ENCODE measurements at places on chromosomes 7 and 10.

DNA sequence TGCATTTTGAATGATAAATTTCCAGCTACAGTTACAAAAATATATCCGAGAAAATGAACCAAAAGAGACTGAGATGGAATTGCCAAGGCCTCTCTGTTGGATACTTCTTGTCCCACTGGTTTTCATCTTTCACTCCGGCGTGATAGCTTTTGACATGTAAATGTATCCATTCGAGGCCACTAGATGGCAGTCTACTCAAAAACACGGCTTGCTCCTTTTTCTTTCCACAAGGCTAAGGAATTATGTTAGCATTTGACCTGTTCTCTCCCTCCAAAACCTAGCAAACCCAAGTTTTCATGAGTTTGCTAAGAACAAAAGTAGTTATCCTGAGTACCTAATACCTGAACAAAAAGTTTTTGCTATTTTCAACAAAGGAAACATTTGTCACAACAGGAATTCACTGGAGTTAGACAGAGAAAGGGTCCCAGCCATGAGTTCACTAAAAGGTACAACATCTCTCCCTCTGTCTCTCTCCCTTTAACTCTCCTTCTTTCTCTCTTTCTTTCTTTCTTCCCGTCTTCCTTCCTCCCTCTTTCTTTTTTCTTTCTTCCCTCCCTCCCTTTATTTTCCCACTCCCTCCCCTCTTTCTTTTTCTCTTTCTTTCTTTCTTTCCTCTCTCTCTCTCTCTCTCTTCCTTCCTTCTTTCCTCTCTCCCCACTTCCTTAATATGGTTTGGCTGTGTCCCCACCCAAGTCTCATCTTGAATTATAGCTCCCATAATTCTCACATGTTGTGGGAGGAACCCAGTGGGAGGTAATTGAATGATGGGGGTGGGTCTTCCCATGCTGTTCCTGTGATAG is 207.9 kb upstream of the MYO3A start:
- DNase-seq, result no peak

GRCh38 chr7:18626717-18627116 is 131.2 kb downstream of the HDAC9 start:
- no peak for DNase-seq

- no peak for DNase-seq
Observed at GRCh38 chr10:104220522-104220921, 11.6 kb downstream of the CFAP43 start.

DNA sequence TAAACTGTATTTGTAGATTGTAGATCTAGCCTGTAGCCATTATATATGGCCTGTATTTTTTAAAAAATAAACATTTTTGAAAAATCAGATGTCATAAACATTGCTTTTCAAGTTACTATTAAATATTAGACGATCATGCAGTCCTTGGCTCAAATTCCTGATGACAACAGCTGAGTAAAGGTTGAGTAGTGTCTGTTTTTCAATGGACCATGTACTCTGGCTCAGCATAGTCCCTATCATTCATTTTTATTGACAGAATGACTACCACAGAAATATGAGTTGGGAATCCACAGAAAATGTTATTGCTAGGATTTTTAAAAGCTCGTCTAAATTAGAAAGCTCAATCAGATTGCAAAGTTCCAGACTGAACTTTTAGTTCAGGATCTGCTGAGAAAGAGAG is 145.4 kb downstream of the SORCS1 start:
- no peak for DNase-seq

- DNase-seq, result no peak
Observed at GRCh38 chr7:82740246-82740848, 296.8 kb upstream of the CACNA2D1 start.

GRCh38 chr7:73831834-73832651 is 1.2 kb downstream of the CLDN4 start:
- DNase-seq, result no peak

DNA sequence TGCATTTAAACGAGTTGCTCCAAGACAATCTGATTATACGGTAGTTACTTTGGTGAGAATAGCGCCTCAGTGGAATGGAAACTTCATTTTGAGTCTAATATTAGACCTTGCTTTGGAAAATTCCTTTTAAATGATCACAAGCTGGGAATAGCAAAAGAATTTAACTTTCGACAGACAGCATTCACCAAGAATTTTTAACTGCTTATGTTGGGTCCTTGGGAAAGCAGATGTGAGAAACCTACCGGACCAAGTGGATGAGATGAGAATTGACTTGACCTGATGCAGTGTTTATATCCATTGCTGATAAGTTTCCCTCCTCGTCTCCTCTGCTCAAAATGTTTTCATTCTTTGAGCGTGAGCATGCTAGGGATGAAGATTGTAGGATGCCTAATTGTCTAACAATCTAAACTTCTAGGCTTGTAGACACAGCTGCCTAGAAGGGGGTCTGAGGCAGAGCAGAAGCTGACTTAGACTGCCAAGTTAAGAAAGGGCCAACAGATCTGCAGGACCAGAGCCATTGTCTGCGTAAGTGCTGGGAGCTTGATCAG is 126.9 kb downstream of the CNNM2 start:
- DNase-seq, result no peak

GRCh38 chr7:144786522-144786921 is 49.3 kb downstream of the TPK1 start:
- DNase-seq, result no peak

GRCh38 chr10:22580711-22581110 is 133.7 kb downstream of the PIP4K2A start:
- DNase-seq, result no peak

DNA sequence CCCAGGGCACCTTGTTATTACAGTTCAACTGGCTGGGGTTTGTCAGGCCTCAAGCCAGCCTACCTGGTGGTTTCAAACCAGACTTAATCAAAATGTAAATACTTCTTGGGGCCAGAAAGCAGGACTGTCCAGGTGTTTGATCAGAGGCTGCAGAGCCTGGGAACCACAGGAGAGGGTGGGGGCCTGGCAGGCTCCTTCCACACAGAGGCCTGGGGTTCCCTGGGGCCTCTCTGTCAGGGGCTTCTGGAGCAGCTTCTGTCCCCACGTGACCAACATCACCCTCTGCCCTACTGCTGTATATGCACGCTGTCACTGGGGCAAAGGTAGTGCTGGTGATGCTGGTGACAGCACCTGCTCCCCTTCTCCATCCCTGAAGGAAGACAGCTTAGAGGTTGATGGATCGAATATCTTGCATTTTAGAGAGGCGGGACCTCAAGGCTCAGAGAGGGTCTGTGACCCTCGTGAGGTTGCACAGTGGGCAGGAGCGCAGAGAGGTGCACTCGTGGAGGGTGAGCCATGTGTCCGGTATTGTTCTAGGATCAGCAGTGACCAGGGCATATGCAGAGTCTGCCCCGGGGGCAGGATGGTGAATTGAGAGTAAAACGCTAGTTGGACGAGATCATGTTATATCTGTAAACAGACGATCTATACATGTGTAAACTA is 95.4 kb downstream of the GRK5 start:
- DNase-seq, result no peak

DNA sequence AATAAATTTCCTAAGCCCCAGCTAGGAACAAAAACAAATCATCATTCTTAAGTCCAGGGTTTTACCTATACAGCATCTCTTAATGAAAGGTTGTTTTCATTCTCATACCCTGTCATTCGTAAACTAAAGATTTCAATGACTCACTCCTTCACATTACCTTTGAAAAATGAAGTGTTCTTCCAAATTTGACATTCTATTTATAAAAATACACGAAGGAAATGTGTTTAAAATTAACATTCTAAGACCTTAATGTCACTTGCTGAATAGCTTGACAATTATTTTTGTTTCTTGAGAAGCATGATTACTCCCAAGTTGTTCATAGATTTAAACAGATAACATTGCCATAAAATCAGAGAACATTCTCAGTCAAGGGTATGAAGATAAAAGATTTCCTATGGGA is 1188.3 kb upstream of the SORCS1 start:
- DNase-seq, result no peak

DNA sequence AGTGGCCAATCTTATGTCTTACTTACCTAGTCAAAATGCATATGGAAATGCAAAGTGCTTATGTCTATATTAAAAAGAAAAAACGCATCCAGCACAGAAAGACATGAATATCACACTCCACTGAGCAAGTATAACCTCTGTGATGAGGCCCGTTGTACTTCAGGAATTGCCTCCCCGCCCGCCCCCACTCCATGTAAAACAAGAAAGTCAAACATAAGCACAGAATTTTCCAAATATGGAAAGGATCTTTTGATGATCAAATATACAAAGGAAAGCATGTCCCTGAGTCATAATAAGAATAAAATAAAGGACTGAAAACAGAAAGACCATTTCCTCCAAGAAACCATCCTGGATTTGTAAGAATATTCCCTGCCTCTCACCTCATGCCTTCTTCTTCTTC is 229.1 kb downstream of the BAMBI start:
- DNase-seq, result no peak

DNA sequence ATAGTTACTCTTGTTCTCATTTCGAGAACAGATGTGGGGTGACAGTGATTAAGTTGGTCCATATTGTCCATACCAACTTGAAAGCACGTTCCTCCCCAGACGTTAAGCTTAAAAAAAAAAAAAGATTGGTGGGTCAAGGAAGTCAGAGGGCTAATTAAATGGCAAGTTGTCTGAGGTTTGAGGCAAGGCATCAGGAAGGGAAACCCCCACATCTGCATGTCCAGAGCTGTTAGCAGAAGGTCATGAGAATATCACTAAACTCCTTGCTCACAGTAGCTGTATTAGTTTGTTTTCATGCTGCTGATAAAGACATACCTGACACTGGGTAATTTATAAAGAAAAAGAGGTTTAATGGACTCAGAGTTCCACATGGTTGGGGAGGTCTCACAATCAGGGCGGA is 415.6 kb upstream of the FZD8 start:
- DNase-seq, result no peak

DNA sequence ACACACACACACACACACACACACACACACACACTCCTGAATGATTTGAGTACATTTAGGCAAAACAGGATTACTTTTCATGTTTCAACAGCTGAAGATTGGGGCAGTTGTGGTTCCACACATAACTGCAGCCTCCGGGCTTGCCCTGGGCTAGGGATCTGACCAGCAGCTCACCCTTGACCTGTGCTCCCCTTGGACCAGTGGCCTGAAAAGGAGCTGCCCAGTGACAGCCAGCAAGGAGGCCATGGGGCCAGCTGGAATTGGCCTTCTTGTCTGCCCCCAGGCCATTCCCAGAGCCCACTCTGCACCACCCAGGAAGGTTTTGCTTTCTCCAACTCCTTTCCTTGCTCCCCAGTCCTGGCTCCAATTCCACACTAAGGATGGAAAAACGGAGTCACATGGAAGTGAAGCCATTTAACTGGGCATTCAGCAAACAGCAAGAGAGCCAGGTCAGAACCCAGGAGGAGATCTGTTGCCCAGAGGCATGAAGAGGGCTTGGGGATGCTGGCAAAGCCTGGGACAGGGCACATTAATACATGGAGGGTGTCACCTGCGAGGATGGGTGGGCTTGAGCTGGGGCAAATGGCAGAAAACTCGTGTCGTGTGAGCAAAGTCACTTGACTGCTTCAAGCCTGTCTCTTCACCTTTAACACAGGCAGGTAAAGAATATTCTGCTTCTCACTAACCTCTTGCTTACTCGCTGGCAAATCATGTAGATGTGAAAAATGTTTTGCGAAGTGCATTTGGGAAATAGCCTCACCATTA is 61.5 kb upstream of the GDF10 start:
- no peak for DNase-seq

DNA sequence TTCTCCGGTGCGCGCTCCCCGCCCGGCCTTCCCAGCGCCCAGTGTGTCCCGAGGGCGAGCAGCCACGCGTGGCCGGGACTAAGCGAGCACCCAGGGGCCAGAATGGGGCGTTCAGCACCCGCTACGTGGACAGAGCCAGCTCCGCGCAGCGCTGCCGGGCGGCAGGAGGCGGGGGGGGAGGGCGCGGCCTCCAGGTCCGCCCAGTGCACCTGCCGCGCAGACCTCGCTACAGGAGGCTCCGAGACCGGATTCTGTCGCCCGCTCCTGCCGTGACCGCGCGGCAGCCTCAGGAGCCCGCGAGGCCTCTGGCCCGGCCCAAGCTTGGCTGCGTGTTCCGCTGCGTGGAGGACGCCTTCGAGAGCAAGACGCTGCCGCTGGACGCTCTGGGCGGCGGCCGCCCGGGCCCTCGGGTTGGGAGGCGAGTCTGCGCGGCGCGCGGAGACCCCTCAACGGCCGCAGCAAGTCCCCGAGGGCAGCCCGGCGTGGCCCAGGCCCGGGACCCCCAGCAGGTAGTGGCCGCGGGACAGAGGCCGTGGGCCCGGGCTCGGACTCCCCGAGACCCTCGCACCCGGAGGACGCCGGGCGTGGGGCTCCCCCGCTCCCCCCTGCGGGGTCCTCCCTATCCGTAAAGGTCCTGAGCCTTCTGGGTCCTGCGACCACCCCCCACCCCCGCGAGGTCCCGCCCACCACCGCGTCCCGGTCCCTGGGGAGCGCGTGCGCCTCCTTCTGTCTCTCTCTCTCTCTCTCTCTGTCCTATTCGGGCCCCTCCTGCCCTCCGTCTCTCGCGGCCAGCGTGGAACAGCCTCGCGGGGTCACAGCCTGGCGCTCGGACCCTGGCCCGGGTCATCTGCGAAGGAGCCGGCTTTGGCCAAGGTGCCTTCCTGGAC is 904 bp upstream of the DPYSL4 start:
- DNase-seq, result no peak

GRCh38 chr7:47611045-47611511 is 29.2 kb upstream of the TNS3 start:
- DNase-seq, result no peak

- no peak for DNase-seq
Observed at GRCh38 chr7:68440866-68441265, 1157.4 kb upstream of the AUTS2 start.

DNA sequence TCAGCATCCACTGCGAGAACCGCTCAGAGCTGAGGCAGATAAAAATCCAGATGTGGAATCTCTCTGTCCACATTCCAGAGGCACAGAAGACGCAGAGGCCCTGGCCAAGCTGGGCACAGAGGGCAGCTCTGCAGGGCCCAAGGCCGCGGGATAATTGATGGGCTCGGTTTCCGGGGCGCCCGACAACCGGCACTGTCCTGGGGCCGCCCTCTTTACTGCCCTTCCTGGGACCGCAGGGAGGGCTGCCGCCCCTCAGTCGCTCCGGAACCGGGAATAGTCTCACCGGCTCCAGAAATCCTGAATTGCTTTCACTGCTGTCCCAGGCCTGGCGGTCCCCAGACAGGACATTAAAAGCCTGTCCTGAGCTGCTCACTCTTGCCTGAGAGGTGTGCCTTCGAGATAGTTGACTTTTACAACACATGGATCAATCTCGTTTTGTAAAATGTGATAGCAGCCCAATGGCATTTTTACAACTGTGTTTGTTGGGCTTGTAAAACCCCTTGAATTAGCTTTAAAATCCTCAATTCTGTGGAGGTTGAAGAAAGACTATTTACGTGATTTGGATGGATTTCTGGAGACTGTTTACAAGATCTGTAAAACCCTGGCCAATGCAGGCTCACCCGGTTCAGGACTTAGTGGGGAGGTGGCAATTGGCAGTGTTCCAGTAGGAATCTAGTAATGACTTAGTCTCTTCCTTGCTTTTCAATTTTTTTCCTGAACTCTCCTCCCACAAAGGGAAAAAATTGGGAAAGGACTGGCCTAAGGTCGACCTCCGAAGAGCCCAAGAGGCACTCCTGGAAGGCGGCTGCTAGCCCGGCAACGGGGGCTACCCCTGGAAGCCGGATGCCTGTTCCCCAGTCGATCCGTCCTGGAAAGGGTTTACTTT is 1.4 kb upstream of the HOXA6 start:
- DNase-seq, result no peak
